ENCODE measurements at places on chromosomes 5 and 9. TPM values are rescaled to one million over a fixed set of nuclear protein-coding genes. Genes with fewer than 3 reads are reported as not detected.

The C9orf43 gene
- total RNA-seq = 0.74 TPM

- DNase-seq = no peak
Observed at GRCh38 chr5:75234251-75234650, 2.4 kb downstream of the ANKRD31 start.

DNA sequence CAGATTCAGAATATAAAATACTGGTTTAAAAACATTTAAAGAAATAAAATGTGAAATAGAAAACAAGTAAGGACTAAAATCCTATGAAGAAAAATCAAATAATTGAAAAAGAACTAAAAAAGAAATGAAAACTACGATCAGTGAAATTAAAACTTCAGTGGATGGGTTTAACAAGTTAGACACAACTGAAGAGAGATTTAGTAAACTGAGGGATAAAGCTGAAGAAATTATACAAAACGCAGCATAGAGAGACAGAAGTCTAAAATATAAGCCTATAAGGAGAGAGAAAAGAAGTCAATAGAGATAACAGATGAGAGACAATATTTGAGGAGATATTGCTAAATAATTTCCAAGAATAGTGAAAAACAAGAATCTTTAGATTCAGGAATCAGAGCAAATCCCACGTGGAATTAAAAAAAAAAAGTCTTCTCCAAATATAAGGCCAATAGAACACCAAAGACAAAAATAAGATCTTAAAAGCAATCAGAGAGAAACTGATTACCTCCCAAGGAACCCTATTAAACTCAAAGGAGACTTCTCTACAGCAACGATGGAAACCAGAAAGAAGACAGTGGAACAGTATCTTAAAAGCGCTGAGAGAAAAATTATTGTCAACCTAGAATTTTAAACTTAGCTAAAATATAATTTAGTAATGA lies 59.6 kb upstream of the ABL1 start:
- no peak for DNase-seq

The PWWP2A gene
- total RNA-seq = 50.4 TPM

The SHC3 gene
- total RNA-seq = 2.0 TPM

- DNase-seq = no peak
Observed at GRCh38 chr5:176596689-176597416, 13.1 kb downstream of the GPRIN1 start.

DNA sequence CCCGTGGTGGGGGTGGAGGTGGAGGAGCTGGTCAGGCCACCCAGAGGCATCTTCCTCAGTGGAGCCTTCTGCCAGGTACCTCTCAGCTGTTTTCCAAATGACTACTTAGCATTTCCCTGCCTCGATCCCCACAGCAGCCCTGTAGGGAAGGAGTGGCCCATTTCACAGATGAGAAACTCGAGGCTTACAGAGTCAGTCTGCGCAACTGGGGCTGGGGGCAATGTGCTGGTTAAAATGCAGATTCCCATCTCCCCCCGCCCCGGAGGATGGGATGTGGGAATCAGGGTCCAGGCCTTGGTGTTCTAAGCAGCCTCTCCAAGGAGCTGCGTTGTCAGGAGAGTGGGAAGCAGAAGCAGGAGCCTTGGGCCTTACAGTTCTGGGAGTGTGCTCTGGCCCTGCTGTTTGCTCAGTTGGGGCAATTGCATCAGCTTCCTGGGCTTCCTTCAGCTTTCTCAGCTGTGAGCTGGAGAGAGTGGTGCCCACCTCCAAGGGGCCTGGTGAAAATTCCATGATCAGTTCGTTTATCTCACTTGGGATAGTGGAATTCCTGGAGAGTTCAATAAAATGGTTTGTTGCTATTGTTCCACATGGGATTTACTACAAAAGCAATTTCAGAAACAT lies 19.4 kb downstream of the ERGIC1 start:
- DNase-seq = no peak

DNA sequence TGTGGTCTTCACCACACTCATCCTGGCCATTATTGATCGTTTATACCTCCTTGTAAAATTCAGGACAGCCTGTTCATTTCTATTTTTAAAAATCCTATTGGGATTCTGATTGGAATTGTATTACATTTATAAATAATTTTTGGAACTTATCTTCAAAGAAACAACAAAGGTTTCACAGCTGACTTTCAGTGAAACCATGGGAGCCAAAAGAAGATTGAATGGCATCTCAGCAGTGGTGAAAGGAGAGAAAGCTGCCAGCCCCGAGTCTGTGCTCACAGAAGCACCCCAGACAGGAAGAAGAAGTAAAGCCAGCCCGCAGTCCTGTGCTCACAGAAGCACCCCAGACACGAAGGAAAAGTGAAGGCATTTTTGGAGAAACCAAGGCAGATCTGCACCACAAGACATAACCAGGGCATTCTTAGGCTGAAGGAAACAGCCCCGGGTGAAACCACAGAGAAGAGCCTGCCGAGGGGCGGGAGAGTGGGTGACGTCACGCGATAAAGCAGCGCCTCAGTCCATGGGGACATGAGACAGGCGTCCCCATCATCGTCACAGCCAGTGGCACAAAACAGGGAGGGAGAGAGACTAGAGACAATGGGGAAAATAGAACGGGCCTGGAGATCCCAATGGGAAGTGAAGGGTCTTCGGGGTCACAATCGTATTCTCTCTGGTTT lies 42.5 kb upstream of the SLC9A3 start:
- DNase-seq = no peak

GRCh38 chr5:125325488-125326149 lies 579.2 kb upstream of the ZNF608 start:
- no peak for DNase-seq

The NR5A1 gene
- not detected for total RNA-seq

GRCh38 chr5:55680353-55680752 lies 31.8 kb downstream of the SLC38A9 start:
- no peak for DNase-seq

The EGFL7 gene
- 43.6 TPM for total RNA-seq

DNA sequence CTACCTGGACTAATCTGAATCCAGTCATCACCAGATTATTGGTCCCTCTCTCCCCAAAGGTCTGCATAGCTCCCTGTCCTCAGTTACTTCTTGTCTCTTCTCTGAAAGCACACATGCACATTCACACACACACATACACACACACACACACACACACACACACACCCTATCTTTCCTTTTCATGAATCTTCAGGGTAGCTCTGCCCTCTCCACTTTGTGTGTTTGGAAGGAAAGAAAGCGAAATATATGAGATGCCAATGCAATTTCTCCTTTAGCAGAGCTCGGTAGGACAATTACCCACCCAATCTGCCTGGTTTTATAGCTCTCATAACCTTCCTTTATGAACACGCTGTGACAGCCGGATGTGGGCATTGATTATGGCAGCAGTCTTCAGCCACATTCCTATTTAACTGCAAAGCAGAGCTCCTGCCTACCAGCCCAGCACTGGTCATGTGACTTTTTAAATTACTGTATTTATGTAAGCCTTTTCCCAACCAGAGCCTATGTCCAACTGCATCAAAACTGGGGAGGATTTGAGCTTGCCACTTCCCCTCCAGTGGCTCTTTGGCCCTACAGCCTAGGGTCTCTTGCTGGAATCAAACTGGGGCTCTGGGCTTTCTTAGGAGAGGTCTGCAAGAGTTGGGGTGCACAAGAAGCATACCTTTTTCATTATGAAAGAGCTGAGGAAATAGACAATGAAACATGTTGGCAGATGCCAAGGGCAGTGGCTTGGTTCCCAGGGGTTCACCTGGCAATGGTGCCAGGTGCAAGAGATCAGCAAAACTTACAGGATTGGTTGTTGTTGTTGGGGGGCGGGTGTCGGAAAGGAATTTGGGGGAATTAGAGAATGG lies 20.8 kb upstream of the MATR3 start:
- no peak for DNase-seq

The FAM78A gene
- 3.1 TPM for total RNA-seq

- no peak for DNase-seq
Observed at GRCh38 chr5:125499636-125500332, 753.3 kb upstream of the ZNF608 start.

GRCh38 chr5:132190161-132190817 lies 37.4 kb downstream of the P4HA2 start:
- peak; percentile 45 for DNase-seq

The MSX2 gene
- 11.3 TPM for total RNA-seq

The HEXB gene
- 111 TPM for total RNA-seq

GRCh38 chr5:125257997-125258396 lies 511.6 kb upstream of the ZNF608 start:
- no peak for DNase-seq

DNA sequence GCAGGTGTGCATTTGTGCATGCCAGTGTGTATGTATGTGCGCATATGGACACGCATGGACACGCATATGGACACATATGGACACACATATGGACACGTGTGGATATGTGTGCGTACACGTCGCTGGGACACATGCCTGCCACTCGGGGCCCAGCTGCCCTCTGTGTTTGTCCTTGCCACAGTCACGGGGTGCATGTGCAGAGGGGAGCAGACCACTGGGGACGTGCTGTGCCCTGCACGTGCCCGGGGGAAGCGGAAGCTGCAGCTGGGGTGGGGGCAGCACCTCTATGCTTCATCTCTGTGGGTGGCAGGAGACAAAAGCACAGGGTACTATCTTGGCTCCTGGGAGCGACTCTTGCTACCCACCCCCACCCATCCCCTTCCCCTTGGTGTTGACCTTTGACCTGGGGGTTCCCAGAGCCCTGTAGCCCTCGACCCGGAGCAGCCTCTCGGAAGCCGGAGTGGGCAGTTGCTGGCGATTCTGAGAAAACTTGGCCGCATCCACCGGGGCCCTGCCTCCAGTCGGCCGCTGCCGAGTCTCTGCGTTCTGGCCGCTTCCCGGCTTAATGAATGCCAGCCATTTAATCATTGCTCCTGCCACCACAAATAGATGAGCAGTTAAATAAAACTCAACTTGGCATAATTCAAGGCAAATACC lies 2.4 kb upstream of the SLC6A18 start:
- no peak for DNase-seq

The FYB1 gene
- total RNA-seq = 10.9 TPM

The RANBP17 gene
- total RNA-seq = 96.5 TPM

DNA sequence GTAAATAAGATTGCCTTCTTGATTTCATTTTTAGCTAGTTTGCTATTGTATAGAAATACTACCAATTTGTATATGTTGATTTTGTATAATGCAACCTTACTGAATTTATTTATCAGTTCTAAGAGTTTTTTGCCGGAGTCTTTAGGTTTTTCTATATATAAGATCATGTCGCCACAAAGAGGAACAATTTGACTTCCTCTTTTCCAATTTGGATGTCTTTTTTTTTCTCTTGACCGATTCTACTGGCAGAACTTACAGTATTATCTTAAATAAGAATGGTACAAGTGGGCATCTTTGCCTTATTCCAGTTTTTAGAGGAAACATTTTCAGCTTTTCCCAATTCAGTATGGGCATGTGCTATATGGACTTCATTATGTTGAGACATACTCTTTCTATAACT lies 624.7 kb upstream of the ACO1 start:
- DNase-seq = no peak

DNA sequence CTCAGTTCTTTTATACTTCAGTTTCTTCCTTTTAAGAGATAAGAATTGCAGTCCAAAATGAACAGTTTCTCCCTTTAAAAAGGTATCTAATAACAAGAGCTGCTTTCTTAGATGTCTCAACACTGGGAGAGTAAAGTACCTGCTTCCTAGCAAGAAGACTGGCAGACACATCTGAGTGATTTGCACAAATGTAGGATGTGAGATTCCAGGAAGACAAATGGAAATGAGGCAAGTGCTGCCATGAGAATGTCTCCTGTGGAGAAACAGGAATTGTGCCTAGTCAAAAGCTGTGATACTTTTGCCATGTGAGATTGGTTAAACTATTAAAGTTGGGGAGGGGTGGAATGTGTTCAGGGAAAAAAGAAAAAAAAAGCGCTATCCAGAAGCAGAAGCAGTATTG lies 159.1 kb downstream of the HTR1A start:
- DNase-seq = no peak

DNA sequence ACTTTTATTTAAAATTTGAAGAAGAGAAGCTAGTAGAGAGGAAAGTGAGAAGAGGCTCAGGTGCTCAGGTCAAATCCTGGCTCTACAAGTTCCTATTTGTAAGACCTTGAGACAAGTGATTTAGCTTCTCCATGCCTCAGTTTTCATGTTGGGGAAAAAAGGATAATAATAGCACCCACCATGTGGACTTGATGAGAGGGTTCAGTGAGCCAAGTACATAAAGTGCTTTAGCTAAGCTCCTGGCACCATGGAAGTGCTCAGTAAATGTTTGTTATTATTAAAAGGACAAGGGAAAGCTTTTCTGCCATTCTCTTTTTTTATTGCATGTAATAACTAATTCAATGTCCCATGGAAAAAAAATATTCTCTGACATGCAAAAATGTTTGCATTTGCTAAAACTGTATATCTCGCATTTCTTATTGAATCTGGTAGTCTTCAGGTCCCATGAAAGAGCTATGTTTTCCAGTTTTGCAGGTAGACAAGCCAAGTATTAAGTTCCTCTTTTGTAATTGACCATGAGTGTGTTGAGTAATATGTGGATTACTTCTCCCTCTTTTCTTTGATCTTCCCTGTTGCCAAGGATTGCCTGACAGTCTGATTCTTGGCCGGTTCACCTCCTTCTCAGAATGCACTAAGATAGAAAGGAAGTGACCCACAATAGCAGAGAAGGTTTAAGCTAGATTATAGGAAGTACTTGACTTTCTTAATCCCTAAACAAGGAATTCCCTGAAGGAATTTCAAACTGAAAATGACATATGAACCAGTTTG lies 45.6 kb upstream of the TRIM32 start:
- no peak for DNase-seq

- no peak for DNase-seq
Observed at GRCh38 chr5:6328173-6328572, 50.2 kb downstream of the MED10 start.

The KLF4 gene
- 39.6 TPM for total RNA-seq

The MRPS30 gene
- 122 TPM for total RNA-seq

DNA sequence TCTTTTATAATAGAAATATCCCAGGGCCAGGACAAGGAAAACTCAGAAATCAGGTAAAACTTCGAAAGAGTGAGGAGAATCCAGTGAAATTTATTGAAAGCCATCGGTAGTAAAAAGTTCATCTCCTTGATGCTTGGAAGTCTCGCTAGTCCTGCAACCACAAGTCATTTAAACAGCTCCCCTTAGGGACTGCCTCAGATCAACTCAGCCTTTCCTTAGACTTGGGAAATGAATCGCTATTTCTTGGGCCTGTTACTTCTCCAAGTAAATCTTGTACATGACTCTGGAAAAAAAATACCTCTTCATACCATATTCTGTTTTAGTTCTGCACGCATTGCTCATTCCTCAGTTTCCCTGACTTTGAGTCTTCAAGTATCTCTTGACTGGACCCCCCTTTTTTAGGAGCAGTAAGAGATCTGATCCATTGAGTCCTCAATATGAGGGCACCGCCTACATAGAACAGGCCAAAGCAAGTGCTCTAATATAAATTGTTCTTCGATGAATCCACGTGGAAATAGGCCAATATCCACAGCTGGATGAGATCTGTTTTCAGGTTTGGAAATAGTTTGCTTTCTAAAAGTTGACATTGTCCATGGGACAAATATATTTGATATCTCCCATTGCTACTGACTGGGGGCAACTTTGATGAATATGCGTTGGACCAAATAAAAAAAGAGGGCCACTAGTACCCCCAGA lies 114.2 kb downstream of the PRDM6 start:
- no peak for DNase-seq

- no peak for DNase-seq
Observed at GRCh38 chr9:99296291-99296951, 74.3 kb downstream of the SEC61B start.

GRCh38 chr9:107110153-107110552 lies 172.9 kb upstream of the RAD23B start:
- no peak for DNase-seq

Data from urinary bladder (tissue), 4 donors.